ENCODE measurements at places on chromosomes 4 and X.

DNA sequence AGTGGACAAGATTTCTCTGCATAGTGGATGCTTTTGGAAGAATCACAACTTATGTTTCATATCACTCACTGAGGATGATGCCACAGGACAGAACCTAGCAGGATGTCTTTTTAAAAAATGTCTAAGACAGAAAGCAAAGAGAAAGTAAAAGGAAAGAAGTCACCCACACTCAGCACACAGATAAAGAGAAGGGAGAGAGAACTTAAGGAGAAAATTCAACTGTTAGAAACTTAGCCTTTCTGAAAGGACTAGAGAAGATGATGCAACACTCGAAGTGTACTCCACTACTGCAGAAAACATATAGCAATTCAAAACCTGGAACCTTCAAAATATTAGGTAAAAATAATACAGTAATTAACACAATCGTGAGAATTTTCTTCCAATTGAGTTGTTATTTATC lies 52.8 kb upstream of the STK26 start:
- DNase-seq = no peak

DNA sequence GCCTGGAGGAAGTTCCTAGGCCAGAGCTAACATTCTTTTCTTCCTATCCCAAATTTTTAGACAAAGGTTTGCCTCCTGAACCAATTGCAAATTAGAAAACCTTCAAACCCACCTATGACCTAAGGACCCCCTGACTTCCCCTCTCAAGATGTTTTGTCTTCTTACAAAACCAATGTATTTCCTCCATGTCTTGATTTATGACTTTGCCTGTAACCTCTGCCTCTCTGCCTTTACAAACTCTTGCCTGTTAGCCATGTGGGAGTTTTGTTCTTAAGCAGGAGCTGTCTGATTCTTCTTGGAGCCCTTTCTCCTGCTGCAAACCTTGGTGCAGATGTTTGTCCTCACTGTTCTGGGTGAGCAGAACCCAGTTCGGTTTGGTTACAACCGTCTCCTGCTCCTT lies 222.3 kb upstream of the BOD1L1 start:
- no peak for DNase-seq

DNA sequence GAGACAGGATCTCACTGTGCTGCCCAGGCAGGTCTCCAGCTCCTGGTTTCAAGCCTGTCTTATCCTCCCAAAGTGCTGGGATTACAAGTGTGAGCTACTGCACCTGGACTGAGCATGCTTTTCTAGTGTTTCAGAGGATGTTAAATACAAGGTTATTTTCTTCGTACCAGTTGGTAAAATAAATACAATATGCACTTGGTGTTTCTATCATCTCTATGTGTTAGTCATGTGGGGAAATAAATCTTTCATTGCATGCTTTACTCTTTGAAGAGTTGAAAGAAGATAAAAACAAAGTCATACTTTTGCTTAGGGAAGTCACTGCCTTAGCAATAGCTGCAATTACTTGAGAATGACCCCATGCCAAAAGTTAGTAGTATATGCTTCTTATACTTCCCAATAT lies 162.3 kb downstream of the PCDH7 start:
- DNase-seq = no peak

- DNase-seq = no peak
Observed at GRCh38 chr4:158821228-158821971, 52.6 kb downstream of the FNIP2 start.

- no peak for DNase-seq
Observed at GRCh38 chr4:7725951-7726350, 213.7 kb downstream of the AFAP1 start.

- DNase-seq = peak; percentile 81
Observed at GRCh38 chr4:82372517-82373485, 990 bp downstream of the HNRNPD start.

DNA sequence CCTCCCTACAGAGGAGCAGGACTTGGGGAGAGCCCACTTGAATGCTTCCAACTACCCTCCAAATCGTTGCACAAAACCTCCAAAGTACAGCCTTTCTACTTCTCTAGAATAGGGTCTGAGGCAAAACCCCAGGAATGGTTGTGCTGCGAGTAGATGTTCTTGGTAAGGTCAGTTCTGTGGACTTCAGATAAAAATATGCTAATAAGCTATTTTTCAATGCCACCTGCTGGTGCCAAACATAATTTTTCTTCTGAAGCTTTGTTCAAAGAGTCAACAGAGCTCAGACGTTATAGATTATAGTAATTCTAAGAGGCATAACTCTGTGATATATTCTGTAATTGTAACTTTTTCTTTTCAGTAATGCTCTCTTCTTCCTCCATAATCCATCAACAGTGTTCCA lies 425.7 kb downstream of the GPAT3 start:
- no peak for DNase-seq

GRCh38 chrX:31139961-31140360 lies 68.1 kb upstream of the FTHL17 start:
- no peak for DNase-seq

DNA sequence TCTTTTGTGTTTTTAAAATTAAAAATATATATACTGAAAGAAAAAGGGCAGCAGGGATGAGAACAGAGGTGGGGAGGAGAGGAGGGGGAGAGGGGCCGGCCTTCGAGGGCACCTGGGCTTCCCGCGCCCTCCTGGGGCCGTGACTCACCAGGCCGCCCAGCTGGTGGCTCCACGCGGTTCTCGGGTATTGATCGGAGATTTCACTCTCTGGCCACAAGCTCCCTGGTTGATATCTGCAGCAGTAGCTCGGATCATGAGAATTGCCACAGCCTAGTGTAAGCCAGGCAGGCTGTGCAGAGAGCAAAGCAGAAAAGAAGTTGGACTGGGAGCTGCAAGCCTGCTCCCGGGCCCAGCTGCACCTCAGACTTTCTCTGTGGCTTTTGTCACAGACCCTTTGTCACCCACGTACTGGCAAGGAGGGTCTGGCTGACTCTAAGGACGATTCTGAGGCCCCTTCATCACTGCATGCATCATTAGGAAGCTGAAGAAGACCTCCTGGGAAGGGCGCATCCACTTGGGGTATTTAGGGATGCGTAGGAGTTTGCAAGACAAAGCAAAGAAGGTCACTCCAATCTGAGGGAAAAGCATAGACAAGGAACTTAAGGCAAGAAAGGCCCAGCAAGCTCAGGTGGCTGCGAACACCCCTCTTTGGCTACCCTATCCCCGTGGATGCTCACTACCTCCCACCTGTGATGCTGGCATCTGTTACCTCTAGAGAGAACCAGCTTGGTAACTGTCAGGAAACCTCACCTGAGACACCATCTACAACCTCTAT lies 71.7 kb downstream of the CPZ start:
- DNase-seq = no peak

DNA sequence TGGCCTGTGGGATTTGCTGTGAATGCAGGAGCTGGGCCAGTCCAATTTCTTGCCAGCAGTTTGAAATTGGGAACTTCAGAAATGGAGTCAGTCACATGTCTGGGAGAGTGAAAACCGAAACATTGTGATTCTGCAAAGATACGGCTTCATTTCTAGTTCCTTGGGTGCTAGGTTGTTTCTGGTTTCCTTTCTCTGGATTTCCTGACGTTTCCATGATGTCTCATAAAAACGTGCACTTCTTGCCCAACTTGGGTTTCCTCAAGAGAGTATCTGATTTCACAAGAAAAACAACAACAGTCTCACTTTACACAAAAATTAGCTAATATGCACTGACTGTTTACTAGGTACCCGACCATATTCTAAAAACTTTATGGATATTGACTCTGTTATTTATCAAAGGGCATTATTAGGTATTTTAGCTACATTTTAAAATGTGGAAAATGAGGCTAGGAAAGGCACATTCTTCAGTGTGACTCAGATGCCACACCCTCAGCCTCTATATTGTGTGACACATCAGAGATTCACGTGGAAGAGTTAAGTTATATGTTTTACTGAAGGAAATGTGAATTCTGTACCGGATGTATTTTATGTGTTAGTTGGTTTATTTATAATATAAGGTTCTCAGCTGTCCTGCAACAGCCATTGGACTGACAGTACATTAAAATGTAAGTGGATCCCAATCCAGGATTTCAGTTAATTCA lies 225.0 kb upstream of the PUDP start:
- no peak for DNase-seq

GRCh38 chrX:3161681-3162080 lies 120.4 kb downstream of the ARSF start:
- DNase-seq = no peak

GRCh38 chrX:130769835-130770234 lies 133.2 kb downstream of the ENOX2 start:
- DNase-seq = no peak

DNA sequence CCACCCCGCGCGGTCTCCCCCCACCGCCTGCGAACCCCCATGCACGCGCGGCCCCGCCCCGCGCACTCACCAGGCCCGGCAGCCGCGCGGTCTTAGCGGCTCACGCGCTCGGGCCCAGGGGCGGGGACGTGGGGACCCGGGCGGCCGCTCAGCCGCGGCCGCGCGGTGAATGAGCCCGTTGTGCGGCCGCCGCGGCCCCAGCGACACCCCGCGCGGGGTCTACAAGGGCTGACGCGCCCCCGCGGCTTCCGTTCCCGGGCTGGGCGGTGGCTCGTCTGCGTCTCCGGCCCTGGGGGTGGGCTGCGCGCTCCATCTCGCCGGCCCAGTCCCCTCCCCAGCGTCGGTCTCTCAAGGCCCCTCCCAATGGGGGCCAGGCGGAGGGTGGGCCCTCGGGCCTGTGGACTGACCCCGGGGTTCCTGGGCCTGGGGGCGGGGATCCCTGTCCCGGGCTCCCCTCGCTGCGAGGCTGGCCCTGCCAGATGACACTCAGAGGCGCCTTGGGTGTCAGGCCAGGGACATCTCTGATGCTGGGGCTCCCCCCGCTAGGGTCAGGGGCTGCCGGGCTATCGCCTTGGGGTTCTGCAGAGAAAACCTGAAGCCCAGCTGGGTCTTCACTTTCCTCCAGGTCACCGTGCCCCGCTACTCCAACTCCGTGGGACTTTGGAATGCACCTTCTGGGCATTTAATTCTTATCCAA lies 4.3 kb upstream of the SLC26A1 start:
- DNase-seq = no peak
